ENCODE measurements at places on chromosomes 1 and 21.

- DNase-seq, result no peak
Measured at GRCh38 chr1:182890927-182891610, 51.9 kb downstream of the DHX9 start.

GRCh38 chr1:1273209-1273511, 494 bp downstream of the UBE2J2 start:
- DNase-seq, result peak; percentile 13

DNA sequence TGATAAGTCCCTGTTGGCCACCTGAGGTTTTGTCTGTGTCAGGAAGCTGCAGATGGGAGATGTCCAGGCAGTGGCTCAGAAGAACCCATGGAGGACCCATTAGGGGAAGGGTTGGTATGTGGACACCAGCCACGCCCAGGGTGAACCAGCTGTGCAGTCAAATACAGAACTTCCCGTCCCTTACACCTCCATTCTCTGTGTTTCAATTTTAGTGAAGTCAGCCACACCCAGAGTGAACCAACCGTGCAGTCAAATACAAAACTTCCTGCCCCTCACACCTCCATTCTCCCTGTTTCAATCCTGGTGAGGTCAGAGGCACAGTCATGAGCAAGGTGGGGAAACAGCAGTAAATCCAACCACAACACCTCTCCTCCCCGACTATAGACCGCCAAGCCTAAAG, 27.4 kb downstream of the BACE2 start:
- DNase-seq, result no peak

- DNase-seq, result no peak
Measured at GRCh38 chr1:95553595-95553994, 319.6 kb downstream of the RWDD3 start.

DNA sequence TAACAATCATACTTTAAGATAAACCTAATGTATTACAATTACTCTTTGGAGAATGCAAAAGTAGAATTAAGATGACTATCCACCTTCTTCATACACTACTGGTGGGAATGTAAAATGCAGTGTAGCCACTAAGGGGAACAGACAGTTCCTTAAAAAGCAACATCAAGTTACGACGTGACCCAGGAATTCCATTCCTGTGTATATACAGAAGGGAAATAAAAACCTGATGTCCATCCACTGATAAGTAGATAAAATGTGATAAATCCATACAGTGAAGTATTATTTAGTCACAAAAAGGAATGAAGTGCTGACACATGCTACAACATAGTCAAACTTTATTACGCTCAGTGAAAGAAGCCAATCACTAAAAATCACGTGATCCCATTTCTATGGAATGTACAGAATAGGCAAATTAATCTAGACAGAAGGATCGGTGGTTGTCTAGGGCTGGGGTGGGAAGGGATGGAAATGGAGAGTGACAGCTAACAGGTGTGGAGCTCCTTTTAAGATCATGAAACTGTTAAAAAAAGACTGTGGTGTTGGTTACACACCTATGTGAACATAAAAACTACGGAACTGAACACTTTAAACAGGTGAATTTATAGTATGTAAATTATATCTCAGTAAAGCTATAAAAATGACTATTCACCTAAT, 42.1 kb downstream of the NRIP1 start:
- DNase-seq, result no peak

- no peak for DNase-seq
Measured at GRCh38 chr1:114482585-114482984, 28.4 kb downstream of the TRIM33 start.

GRCh38 chr1:20167126-20167525, 18.8 kb upstream of the UBXN10 start:
- DNase-seq, result no peak

DNA sequence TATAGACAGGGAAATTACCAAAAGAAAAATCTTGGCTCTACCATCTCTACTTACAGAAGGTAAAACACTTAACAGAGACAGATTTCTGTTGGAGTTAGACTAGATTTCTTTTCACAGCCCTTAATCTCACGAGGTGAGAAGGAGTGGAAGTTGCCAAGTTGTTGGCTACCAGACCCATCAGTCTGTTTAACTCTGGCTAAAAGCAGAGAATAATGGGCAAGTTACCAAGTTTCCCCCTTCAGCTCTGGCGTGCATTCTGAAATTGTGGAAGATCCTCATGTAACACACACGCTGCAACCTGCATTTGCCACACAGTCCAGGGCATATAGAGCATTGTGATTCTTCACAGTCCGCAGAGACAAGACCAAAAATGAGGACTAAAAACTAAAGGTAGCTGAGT, 49.3 kb downstream of the STX6 start:
- no peak for DNase-seq

DNA sequence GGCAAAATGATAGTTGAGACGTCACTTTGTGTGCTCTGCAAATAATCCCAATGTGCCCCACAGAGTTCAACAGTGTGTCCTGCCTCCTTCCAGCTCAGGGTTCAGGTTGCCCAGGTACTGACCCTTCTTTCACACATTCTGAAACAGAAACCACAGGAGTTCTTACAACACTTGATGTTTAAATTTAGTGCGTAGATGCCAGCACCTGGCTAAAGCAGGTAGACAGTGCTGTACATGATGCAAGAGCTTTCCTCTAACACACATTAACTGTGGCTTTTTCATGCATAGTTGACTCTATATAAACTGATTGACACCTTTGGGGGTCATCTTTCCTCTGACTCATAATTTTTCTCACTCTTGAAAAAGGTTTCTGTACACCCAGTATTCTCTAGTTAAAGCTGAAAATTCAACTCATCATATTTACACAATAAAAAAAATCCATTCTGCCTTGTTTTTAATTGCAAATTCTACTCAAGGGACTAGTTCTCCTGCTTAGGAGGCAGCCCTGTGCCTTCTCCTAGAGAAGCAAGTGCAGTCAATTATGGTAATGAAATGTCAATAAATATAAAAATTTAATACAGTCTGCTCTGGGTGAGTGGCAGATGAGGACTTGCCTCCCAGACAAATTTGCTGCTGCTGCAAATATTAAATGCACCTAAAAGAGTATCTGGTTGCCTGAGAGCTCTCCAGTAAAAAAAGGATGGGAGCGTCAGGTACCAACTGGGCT, 91.4 kb downstream of the NR5A2 start:
- no peak for DNase-seq

DNA sequence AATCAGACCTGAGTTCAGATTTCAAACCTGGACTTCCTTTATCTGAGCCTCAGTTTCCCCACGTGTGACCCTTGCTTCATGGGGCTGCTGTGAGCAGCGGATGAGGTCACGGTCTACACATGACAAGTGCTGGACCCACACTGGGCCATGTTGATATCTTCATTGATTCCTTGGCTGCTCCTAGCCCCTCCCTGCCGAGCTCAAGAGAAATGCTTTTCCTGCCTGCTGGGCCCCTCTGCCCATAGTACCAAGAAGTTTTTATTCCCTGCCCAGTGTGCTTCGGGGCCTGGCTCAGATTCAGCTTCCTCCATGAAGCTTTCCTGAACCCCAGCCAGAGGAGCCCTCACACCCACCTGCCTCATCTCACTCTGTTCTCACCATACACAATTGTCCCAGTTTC, 181.6 kb downstream of the PTPRU start:
- no peak for DNase-seq

- no peak for DNase-seq
Measured at GRCh38 chr1:6941786-6942185, 156.5 kb downstream of the CAMTA1 start.

Data from RKO (cell line).